ENCODE measurements at places on chromosomes 3 and 15.

GRCh38 chr15:57516327-57517029 is 75.2 kb upstream of the MYZAP start:
- no peak for DNase-seq

DNA sequence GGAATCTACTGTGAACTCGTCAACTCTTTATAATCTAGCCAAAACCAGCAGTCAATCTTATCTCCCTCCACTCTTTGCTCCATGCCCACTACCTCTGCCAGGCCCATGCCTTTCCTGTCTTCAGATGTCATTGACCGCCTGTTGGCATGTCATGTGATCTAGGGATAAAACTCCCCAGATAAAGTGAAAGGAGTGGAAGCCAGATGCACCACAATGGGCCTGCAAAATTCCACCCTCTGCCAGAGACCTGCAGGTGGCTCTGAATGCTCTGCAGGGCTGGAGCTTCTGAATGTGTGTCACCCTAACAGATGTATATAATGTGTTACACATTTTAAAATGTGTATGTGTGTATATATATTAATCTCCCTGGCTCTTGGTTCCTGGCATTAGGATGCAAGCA is 2.3 kb upstream of the CCR3 start:
- no peak for DNase-seq

DNA sequence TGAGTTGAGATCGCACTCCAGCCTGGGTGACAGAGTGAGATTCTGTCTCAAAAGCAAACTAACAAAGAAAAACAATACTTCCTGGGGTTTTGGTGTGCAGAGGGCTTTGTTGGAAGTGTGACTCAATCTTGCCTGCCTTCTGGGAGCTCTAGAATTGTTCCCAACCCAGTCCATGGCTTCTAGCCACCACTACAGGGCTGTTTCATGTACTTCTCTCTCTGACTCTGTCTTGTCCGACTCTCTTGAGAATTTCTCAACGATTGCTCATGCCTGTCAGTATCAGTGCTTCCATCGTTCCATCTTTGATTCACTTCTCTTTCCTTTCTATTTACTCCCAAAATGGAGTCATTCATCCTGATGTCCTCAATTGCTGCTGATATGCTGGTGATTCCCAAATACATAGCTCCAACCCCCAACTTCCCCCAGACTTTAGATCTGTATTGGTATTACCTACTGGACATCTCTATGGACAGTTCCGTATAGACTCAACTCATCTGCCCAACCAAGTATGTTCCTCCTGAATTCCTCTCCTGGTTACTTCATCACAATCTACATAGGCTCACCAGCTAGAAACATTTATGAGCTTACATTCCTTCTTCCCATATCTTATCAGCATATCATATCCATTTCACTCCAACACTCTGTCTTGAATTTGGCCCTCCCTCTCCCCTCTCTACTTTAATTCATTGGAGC is 1.8 kb upstream of the AP2M1 start:
- DNase-seq, result no peak

GRCh38 chr3:174583396-174583795 is 275.7 kb upstream of the NAALADL2 start:
- DNase-seq, result no peak

DNA sequence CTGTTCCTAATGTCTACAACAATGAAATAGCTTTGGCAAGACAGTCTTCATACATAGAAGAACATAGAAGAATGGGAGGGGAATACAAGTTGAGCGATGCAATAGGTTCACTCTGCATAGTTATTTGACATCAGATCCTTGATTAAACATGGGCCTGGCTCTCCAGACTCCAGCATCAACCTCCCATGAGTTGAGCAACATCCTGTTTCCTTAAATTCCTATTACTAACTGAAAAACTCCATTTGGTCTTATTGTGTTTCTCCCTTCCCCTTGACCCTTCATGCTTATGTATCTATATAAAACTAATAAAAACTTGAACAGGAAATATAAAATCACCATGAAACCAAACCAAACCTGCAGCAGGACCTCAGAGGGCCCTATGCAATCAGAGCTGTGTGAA is 304.5 kb upstream of the SATB1 start:
- DNase-seq, result no peak

GRCh38 chr15:39608185-39609139 is 27.6 kb downstream of the THBS1 start:
- DNase-seq, result no peak

GRCh38 chr15:48794697-48795134 is 16.2 kb downstream of the CEP152 start:
- DNase-seq, result peak; percentile 13

DNA sequence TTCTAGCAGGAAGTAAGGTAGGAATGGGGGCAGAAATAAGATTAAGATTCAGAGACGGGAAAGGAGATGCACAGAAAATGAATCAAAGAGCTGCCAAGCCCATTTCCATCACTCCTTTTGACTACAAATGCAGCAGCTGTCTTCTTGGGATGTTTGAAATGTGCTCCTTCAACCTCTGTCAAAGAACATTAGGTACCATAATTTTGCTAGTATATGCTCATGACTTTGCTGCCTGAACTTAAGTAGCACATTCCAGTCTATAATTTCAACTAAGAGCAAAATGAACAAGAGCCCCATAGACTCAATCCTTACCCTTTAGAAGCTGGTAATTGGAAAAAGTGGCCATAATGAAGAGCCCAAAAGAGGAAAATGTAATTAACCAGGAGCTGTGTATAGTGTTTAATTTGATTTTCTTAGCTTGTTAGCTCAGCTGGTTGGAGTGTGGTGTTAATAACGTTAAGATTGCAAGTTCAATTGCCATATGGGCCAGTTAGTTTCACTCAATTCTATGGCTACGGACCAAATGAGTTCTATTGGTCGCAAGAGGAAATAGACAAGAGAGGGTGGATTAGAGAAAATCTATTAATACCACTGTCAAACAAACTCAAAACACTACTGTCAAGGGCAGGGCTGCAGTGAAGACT is 349.9 kb downstream of the ZBBX start:
- no peak for DNase-seq

GRCh38 chr15:100658895-100659294 is 56.5 kb downstream of the ASB7 start:
- no peak for DNase-seq

DNA sequence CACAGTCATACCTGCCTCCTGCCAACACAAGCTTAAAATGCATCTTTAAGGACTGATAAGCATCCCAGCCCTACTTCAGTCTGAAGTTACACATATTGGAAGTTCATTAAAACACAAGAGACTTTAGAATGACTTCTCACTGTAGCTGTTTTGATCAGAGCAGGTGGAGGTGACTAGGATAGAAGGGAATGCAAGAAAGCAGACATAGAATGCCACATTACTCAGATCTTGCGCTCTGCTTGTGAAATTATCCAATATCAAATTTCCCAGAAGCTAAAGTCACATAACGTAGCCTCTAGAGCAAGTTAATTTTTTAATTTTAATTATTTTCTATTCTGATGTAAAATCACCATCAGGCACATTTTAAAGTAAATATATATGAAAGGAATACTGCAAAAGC is 306.5 kb downstream of the PLOD2 start:
- DNase-seq, result no peak

DNA sequence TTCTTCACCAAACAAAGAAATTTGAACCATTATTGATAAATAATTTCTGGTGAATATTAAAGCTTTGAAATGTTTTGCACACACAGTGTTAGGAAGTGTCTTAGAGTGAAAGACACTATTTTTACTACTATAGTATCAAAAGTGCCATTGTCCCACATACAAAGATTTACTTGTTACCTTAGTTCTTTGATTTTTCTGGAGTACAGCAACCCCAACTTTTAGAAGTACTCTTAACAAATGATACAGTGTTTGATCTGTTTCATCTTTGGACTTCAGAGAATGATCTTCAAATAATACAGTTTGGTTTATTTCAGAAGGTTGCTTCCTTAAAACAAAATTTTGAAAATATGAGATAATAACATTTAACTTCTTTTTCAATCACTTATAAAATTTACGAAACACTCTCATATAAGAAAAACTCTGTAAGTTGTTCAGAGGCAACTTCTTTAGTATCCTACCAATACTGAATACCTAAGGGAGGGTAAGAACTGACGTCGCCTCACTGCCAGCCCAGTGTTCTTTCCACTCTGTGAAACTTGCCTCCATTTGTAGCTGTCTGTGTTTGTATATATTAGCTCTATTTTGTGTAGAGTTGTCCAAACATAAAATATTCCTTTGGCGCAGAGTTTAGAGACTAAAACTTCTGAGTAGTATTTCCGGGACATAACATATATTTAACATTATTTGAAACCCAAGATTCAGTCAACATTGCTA is 464.2 kb downstream of the LPP start:
- no peak for DNase-seq

DNA sequence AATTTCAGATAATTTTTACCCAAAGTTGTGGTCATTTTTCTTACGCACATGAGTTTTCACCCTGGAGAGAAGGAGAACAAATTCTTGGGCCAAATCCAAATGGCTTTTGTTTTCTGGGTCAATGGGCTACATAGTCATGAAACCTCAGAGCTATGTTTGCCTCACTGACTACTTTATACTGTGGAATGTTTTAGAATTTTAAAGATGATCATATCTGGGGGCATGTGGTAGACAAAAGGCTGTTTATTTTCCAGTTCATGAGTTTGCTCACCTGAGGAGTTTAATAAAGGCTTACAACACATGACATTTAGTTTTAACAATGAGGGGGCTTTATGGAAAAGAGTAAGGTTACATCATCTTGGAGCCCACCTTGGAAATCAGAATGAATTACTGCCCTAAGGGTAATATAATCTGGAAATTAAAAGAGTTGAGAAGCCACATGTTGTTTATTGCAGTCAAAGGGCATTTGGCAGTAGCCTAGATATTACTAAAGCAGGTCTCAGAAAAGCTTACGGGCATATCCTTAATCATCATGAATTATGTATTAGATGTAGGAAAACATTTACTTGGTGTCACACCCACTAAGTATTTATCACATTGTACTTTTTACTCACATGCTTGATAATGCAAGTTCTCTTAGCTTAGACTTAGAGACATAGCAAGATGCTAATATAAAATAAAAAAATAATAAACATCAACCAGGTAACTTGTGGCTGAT is 466.1 kb downstream of the EDEM1 start:
- no peak for DNase-seq

DNA sequence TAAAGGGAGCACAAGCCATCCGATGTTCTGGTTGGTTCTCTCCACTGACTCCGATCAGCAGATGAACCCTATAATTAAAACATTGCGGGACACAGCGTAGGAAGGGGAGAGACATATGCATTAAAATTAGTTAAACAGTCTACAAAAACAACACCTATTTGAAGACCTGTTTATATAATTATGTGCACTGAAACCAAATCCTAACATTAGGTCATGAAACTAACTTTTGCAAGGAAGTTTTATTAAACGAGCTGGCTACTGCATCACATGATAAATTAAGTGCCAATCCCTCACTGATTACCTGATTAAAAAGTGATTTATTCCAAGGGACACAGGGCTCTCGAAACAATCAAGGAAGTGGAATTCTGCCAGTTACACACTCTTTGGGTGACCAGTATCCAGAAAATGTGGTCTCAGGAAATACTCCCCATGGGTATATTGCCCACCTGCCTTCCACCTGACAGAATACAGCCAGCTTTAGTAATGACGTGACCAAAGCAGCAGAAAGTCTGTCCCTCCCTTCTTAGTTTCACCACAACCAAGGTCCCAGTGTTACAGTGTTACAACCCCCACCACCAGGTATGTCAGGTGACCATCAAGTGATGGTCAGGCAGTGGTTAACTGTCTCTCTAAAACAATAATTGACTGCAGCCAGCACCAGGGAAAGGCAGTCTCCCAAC is 69.5 kb downstream of the HERC1 start:
- no peak for DNase-seq

DNA sequence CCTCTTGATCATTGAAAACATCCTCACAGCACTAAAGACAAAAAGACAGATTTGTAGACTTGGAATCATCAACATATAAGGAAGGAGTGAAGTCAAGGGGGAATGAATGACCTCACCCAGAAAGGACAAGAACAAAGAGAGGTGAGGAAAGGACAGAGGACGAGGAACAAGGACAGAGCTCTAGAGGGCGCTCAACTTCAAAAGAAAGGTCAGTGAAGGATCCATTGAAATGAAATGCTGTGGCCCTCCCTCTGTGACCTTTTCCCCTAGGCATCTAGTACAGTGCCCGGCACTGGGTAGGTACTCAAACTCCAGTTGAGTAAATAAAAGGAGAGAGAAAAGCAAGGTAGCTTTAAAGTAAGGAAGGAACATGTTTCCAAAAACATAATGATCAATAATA is 2.6 kb downstream of the ATP8B4 start:
- no peak for DNase-seq

GRCh38 chr15:83210619-83211018 is 3.0 kb upstream of the HDGFL3 start:
- no peak for DNase-seq

DNA sequence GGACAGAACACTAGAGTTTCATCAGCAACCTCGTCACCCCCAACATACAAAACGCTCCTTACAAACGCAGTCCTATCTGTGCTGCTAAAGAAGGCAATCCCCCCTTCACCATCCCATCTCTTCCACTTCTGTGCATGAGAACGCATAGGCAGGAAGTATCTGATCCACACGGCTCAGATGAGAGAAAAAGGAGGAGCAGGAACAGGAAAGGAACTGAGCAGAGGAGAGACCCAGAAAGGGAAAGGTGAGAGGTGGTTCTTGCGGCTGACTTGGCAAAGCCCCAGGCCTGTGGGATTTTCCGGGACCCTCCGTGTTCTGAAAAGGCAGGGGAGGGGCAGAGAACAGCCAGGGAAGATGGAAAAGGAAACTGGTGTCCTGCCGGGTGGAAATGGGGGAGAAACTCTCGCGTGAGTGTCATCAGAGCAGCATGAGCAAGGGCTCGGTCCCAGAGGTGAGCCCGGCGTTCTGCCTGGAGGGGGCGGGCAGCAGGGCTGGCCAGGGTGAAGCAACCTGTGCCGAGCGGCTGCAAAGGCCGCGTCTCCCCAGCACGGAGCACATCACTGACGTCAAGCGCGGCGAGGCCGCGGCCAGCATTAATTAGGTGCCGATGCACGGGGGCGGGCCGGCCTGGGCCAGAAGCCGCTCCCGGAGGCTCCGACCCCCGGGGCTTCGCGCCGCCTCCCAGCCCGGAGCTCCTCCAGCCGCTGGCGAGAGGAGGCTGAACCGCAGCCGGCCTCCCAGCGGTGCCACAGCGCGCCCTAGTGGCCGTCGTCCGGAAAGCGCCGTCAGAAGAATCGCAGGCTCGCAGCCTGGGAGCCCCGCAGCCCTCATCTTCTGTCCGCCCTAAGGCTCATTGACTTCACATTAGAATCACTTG is 35.8 kb downstream of the CPN2 start:
- DNase-seq, result peak; percentile 86

- no peak for DNase-seq
Measured at GRCh38 chr15:74777769-74778598, 3.9 kb upstream of the CSK start.
